ENCODE measurements at places on chromosomes 5 and 9.
A peak's percentile ranks its signal among the peaks of the same experiment; 100 is the strongest.

- DNase-seq = no peak
These were observed at the start of gene DMRT1 for GRCh38 chr9:841371-842209. TSS of gene DMRT1 (plus strand) at chr9:841697. CDS start at chr9:841839, 142 bp downstream.

- DNase-seq = no peak
These were observed 104.2 kb downstream of the RAPGEF6 start for GRCh38 chr5:131530706-131531331.

GRCh38 chr9:35903049-35903448, 3.0 kb upstream of the HRCT1 start:
- DNase-seq = no peak

- DNase-seq = no peak
These were observed 1.3 kb upstream of the OR13J1 start for GRCh38 chr9:35871545-35871944.

DNA sequence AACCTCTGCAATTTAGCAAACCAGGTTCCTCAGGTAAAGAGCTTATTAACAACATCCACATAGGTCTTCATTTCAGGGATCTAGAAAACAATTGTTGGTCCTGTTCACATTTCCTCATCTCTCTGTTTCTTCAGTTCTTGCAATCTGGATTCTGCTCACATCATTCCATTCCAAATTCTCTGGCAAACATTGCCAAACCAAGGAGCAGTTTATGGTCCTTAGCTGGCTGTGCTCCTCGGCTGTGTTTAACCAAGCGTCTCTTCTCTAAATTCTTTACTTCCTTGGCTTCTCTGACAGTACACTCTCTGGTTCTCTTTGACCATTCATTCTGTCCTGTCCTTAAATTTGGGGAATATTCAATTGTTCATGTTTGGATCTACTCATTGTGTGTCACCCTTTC, 65.8 kb upstream of the RANBP3L start:
- no peak for DNase-seq

DNA sequence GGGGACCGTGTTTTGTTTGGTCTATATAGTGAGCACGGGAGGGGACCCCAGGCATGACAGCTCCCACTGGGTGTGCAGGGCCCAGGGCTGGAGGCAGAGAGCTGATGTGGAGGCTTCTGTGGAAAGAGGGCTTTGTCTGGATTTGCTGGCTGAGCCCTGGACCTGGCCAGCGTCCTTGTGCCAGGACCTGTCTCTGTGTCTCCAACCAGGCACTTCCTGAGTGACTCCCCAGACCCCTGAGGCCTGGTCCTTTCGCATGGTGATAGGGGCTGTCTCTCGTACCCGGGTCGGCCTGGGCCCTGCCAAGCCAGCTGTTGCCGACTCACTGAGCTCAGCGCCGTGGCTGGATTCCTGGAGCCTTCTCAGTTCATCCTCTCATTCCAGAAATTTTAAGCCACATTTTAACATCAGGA, 77.6 kb downstream of the ADAMTS2 start:
- no peak for DNase-seq

DNA sequence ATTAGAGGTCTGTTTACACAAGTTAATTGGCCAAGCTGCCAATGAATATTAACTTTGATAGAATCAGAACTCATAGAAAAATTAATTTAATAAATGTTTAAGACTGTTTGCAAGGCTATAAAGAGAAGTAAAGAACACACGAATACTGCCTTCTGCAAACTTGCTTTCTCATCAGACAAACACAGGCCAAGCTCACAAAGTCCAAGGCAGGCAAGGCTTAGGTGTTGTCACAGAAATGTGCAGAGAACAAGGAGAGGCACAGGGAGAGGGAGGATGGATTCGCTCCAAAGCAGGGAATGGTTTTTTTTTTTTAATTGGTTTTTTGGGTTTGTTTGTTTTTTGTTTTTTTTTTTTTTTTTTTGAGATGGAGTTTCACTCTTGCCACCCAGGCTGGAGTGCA, 43.4 kb downstream of the RETREG1 start:
- no peak for DNase-seq

GRCh38 chr5:59351076-59351794, 542.3 kb downstream of the PDE4D start:
- no peak for DNase-seq

GRCh38 chr5:147465747-147466146, 44.1 kb downstream of the DPYSL3 start:
- no peak for DNase-seq

- no peak for DNase-seq
These were observed 206.3 kb downstream of the EFNA5 start for GRCh38 chr5:107464416-107464815.

DNA sequence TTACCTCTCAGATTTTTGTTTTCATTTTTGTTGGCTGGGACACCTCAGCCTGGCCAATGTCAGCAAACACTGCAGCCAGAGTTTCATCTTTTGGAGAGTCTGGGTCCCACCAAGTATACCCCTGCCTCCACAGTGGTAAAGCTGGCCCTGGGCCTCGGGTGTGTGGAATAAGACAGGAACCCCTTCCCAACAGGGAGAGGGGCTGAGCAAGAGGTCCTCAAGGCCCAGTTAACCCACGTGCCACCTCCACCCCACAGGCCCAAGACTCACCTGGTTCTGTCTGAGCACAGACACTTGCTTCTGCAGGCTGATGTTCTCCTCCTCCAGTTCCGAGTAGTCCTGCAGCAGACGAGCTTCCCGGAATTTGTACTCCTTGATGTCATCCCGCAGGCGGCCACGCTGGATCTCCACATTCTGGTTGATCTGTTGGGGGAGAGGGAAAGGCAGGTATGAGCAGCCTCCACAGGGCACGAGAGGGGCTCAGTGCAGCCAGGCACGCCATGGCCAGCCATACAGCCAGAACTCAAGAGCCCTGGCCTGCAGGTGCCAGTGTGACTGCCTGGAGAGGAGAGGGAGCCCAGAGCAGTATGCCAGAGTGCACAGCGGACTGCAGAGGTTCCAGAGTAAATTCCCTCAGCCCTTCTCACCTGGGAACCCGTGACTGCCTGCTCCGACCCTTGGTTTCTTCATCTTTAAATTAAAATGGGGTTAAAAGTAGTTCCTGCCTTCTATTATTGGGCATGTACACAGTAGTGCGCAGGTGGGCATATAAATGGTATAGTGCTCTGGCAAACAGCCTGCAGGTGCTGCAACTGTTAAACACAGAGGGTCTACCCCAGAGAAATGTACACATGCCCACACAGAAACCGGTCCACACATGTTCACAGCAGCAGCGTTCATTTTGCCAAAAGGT, 42.0 kb downstream of the BICD2 start:
- DNase-seq = no peak

DNA sequence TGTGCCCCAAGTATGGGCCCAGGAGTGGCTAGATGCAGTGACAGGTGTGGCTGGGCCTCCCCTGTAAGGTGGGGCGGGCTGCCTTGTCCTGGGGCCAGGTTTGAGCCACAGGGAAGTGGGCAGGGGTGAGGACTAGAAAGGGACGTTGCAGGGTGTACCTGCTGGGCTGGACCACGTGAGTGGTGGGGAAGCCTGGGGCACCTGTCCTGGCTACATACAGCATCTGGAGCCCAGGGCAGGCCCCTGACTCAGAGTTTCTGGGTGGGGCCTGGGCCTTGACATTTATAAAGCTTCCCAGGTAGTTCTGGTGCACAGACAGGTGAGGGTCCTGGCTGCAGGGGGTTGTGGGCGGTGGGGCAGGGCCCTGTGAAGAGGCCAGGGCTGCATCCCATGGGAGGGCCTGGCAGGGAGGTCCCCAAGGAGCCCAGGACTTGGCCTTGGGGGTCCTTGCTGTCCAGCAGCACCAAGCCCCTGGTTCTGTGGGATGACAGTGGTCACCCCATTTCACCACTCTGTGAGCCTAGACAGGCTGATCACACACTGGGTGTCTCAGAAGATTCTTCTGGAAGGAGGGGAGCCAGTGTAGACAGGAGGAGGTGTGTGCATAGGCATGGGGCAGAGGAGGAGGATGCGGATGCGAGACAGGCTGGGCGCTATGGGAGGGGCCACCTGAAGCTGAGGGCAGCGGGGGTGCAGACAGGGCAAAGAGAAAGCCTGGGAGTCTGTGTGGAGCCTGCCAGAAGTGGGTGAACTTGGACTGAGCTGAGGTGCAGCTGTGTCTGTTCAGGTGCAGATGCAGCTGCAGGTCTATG, 94.0 kb downstream of the PHF2 start:
- DNase-seq = no peak

DNA sequence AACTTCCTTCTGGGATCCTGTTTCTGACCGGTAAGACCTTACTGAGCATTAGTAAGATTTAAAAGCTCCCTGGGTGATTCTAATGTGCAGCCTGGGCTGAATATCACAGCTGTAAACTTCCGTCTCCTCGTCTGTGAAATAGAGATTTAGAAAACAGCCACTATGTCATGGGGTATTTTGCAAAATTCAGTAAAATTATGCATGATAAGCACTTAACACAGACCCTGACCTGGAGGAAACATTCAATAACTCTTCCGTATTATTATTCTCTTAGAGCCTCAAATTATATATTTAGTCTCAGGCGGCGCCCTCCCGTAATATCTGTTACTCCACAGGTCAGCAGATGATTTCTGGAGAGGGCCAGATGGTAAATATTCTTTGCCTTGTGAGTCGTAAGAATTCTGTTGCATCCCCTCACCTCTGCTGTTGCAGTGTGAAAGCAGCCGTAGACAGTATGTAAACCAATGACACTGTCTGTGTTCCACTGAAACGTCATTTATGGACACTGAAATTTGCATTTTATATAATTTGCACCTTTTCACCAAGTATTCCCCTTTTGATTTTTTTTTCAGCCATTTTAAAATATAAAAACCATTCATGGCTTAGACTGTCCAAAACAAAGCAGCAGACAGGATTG, 39.2 kb upstream of the RARS1 start:
- no peak for DNase-seq

- no peak for DNase-seq
These were observed 64.6 kb upstream of the SHB start for GRCh38 chr9:38133595-38133994.

DNA sequence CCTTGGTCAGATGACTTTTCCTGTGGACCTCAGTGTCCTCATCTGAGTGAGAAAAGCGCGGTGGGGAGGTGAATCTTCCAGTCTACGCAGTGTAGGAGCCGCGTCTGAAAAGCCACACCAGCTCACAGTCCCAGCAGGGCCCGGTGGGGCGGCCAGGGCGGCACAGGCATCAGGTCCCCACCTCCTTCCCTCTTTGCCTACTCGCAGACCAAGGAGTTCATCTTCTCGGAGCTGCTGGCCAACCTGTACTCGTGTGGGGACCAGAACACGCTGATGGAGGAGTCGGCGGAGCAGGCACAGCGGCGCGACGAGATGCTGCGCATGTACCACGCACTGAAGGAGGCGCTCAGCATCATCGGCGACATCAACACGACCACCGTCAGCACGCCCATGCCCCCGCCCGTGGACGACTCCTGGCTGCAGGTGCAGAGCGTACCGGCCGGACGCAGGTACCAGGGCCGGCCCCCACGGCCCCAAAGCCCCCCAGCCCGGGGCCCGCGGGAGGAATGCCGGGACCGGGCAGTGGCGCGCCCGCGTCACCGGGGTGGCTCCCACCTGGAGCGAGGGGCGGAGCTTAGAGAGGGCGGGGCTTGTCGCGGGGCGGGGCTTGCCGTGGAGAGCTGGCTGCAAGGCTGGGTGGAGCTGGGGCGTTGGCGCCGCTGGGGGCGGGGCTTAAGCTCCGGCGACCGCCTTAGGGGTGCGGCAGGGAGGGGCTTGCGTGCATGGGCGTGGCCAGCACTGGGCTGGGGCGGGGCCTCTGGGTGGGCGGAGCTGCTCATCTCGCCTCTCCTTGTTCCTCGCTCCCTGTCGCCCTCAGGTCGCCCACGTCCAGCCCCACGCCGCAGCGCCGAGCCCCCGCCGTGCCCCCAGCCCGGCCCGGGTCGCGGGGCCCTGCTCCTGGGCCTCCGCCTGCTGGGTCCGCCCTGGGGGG, 25.6 kb downstream of the GOLGA2 start:
- peak; percentile 97 for DNase-seq

DNA sequence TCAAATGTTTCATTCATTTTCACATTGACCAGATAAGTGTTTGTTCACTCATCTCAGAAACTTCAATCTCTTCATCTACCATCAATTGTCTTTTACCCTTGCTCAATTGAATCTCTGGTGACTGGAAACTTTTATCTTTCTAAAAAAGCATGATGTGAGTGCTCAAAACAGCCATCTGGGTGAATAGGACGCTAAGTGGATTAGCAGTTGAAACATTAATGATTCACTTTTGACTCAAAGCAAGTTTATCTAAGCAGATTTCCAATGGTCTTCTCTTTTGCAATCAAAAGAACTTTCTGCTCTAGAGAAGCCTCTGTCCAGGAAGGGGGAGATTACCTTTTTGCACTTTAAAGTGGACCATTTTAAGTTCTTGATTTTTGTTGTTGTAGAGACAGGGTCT, 22.2 kb downstream of the KLF4 start:
- DNase-seq = no peak

DNA sequence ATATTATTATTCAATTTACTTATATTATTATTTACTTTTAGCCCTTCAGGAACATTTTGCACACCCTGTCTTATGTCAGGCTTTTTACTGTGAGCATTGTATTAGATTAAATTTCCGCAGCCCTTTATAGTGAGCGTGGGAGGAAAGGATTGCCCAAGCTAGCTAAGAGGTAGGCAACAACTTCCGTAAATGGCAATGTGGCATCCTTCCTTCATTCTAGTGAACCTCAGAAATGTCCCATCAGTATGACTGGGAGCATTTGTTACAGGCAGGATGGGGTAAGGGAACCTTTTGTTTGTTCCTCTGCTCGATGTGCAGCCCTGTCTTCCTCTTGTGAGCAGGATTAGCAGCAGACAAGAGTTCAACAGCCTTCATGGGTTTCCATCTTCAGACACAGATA, 6.2 kb upstream of the CD180 start:
- DNase-seq = no peak

- DNase-seq = no peak
These were observed 94.2 kb downstream of the PPIC start for GRCh38 chr5:122942164-122942914.

DNA sequence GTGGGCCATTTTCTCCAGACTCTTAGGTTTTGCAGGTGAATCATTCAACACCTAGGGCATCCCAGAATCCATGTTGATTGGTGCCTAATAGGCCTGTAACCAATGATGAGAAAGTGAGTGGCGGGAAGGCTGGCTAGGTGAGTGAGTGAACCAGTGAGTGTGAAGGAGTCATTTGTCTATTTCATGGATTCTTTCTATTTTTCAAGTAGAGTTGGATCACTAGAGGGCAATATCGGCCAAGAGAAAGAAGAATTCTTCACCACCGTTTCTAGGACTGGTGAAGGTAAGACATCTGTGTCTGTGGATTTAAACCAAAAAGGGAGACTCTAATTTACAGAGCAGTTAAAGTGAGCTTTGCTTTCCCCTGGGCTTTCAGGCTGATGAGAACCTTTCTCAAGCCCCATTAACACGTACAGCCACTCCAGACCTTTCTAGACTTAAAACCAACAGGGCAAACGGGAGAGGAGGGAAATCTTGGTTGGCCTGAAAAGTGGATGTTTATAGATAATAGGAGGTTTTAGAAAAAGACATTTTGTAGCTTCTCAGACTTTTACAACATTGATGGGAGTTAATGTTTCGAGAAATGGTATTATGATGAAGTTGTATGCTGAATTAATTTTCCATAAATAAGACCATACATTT, 114.3 kb upstream of the IL12B start:
- DNase-seq = no peak

- no peak for DNase-seq
These were observed 45.9 kb upstream of the PJA2 start for GRCh38 chr5:109455598-109456096.

Data from activated T-helper 1 cell treated with Interleukin-2 at 50 U/mL for 16 hours (primary cell).